GM23248 (cell line): ENCODE measurements at places on chromosomes 3 and 15.

- DNase-seq, result peak; percentile 25
Measured at GRCh38 chr3:14523792-14524191, 16.4 kb downstream of the GRIP2 start.

GRCh38 chr15:50134524-50135024 is 15.5 kb upstream of the ATP8B4 start:
- peak; percentile 88 for DNase-seq

DNA sequence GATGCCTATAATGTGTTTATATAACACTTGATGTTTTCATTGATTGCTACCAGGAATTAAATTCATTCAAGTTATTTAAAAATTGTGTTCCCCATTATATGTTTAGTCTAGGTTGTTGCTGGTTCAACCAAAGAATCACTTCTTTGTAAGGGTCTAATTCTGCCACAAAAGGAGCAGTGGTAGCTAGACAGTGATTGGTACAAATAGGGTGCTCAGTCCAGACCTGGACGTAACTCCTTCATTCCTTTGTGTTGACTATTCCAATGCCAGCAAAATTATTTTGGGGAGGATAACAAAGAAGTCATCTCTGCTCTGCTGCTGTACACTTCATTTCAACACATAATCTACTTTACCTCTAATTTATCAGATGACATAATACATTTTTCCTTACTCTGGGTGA is 1.2 kb downstream of the CHMP2B start:
- peak; percentile 75 for DNase-seq

GRCh38 chr15:68414206-68414555 is 17.8 kb downstream of the ITGA11 start:
- DNase-seq, result no peak

DNA sequence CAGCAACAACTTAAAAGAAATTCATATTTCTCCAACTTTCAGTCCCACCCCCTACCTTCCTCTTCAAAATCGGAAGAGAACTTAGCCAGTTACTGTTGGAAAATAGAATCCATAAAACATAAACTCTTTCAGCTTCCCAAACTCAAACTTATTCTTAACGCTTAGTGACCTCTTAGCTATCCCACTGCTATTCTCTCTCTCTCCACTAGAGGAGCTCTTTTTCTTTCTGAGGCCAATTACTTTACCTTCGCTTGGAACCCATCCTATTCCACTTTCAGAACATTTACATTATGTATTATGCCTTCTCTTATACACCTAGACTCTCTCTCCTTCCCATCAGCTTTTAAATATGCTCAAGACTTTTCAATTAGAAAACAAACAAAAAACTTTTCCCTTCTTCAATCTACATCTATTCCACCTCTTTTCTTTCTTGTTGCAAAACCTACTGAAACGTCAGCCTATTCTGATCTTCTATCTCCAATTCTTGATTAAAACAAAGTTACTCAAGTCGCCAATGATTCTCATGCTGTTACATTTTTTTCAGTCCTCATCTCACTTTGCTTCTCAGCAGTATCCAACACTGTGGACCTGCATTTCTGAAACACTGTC is 13.4 kb upstream of the GHSR start:
- peak; percentile 40 for DNase-seq

- peak; percentile 19 for DNase-seq
Measured at GRCh38 chr3:76051145-76051544, 265.8 kb upstream of the ZNF717 start.

- DNase-seq, result no peak
Measured at GRCh38 chr3:152039887-152040286, 166.4 kb downstream of the SUCNR1 start.

DNA sequence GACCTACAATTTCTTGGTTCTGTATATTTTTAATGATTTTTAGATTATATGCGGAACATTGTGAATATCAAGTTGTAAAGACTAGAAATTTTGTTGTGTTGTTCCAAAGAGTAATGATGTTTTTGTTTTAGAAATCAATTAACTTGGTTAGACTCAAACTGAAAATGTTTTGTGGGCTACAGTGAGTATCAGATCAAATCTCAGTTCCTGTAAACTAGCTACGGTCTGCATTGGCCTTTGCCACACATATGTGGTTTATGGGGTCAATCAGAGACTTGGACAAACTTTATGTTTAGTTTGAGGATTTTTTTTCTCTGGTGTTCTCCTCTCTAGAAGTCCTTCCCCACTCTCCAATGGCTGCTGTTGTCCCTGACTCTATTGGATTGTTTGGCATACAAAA is 308.0 kb upstream of the THRB start:
- DNase-seq, result no peak
